ENCODE measurements at places on chromosomes 3 and 15.
A peak's percentile ranks its signal among the peaks of the same experiment; 100 is the strongest.

DNA sequence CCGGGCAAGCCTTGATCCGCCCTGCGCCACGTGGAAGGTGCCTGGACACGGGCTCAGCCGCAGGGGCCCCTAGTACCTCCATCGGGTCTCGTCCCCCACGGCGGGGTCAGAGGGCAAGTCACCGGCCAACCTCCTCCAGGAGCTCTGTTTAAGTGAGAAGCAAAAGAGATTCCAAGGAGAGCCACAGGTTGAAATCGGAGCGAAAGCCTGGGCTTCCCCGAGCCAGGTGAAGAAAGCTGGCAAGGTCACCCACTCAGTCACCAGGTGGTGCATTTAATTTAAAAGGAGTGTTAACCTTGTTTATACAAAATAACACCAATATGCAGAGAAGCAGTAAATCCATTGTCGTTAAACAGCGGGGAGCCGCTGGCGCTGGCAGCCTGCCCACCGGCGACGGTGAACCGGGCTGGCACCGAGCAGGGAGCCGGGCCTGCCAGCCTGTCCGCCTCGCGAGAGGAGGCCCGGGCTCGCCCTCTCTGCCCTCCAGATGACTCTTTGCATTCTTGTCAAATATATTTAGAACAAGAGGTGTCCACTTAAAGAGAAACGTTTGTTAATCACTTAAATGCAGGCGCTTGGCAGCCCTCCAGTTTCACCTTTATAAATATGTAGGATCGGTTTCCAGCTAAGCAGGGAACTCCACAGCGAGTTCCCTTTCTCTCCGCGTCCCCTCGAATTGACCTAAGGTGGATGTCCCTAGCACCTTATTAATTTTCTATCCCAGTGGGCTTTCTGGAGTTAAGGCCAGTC lies 277.3 kb upstream of the NR2F2 start:
- DNase-seq = peak; percentile 84

DNA sequence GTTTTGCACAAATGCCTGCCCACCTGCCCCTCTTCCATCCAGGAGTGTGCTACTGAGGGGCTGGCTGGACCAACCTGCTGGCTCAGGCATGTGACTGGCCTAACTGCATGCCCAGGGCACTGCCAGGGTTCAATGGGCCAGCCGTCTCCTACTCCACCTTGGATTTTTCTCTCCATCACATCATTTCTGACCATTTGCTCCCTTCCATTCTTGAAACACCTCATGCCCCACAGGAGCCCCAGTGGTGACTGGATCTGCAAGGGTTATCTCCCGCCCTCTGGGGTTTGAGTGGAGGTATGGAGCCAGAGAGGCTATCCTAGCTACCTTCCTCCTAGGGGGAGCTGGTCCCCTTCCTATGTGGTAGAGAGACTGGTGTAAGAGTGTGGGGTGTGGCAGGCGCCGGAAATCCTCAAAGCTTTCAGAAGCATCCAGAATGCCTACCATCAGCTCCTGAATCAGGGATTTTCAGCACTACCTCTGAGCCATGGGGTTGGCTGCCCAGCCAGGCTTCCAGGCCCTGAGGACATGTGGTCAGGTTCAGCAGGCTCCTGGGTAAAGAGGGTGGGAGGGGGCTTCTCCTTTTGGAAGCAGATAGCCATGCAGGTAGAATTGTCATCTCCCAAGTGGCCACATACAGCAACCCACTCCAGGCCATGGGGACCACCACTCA lies 2.9 kb upstream of the MANF start:
- DNase-seq = peak; percentile 51

DNA sequence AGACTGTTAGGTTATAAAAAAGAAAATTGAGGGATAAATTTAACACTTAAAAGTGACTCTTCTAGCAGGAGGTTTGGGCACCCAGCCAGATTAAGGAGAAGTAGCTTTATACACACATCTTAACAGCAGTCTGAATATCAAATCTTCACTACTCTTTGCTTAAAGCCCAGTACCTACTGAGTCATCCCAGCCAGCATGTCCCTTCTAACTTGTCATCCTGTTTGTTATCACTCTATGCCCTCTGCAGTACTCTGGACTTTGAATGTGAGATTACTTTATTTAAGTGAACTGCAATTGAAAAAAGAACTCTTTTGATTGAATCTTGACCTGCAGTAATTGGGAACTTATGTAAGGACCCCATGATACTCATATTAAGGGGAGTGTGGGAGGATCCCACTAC lies 77.6 kb downstream of the FHIT start:
- DNase-seq = no peak

GRCh38 chr15:74381481-74381880 lies 14.0 kb upstream of the CYP11A1 start:
- no peak for DNase-seq

DNA sequence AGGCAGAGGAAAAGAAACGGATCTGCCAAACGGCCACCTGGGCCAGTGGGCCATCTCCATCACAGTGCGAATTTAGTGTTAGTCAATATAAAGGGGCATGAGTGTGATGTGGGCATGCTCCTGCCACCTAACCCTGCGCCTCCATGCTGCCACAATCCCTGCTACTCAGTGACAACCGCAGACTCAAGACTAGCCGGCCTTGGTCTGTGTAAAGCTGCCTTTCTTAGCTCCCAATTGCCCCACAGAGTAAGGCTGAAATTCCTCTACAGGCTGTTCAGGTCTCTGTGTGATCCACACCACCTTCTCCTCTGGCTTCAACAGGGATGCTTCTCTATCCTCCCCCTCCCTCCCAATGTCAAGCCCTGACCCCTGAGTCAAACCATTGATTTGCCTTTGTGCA lies 269.7 kb downstream of the XXYLT1 start:
- DNase-seq = no peak

Data from ELF-1 (cell line).